CD4-positive, alpha-beta T cell treated with Interleukin-17A for 1 hour (primary cell): ENCODE measurements at places on chromosomes 5 and 9.

GRCh38 chr5:88203981-88204750 is 64.5 kb downstream of the TMEM161B start:
- peak; percentile 73 for DNase-seq

- no peak for DNase-seq
These were observed 127.8 kb upstream of the MVB12B start for GRCh38 chr9:126198854-126199253.

DNA sequence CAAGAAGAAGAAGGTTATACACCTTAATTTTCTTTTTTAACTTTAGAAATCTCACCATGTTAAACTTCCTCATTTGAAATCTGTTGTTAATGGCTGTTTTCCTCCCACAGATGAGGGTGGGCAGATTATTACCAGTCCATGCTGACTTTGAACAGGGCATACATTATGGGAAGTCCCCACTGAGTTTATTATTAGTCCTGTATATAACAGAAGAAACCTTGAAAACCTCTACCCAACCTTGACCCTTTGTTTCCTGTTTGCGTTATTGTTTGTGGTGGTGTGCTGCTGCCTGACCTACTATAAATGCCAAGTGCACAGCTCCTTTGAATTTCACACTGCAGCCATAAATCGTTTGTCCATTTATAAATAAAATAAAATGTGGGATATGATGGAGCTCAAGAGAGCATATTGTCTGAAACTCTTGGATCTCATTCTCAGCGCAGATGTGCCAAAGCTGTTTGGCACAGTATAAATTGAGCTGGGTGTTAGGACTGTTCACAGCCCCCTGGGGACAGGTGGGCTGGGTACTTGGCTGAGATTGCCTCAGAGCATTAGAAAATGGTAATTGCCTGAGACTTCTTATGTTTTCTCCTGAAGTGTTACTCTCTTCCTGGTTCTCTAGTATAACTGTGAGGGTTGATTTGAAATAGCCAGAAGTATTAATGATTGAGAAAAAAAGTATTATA is 139.6 kb downstream of the SPATA31D1 start:
- no peak for DNase-seq

DNA sequence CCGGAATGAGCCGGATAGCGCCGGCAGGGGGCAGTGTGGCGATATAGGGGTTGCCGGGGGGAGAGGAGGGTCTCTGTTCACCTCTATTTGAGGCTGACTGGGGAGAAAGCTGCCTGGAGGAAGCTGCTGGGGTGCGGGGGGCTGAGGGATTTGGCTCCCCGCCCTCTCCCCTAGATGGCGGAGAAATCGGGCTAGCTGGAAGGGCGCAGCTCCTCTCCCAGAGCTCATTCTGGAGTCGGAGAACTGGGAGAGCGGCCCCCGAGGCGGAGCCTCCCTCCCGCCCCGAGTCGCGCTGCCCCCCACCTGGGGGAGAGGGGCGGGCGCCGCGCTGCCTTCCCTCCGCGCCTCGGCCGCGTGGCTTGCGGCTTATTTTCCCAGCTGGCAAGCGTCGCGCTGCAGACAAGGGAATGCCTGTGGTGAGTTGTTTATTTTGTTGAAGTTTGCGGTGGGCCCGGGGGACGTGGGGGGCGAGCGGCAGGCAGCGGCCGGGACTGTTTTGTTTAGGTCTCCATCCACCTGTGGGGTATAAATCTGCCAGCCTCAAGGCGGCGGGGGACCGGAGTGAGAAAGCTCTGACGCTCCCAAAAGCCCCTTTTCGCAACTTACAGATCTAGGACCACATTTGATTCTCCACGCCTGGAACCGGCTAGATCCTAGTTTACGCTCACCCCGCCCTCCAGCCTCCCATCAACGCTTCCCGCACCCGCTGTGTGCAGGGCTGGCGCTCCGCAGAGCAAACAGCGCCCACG is 4.1 kb upstream of the RGMB start:
- peak; percentile 47 for DNase-seq
